AG08395 (cell line): ENCODE measurements at places on chromosomes 1 and 21.
A peak's percentile ranks its signal among the peaks of the same experiment; 100 is the strongest.

DNA sequence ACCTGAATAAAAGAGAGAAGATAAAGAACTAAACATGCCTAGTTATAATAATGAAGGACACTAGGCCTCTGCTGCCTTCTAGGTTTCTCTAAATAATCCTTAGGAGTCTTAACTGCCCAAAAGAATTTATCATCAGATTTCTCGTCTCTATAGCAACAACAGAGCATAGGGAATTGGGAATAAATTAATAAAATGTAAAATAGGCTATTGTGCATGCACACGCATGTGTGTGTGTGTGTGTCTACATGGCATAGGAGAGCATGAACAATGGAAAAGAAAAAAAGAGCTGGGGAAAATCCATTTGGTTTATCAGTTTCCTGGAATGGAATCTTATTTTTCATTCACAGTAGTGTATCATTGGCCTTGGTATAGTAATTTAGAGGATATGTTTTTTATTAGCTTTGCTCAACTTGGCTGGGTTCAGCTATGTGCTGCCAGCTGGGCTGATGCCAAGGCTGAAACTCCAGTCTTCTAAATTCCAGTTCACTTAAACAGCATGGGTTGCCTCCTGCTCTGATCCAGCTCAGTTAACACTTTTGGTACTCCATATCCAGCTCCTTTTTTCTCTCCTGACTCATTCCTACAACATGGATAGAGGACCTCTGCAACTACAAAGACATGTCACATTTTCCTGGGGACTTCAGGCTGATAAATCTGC, 80.6 kb upstream of the SLFNL1 start:
- peak; percentile 90 for DNase-seq

DNA sequence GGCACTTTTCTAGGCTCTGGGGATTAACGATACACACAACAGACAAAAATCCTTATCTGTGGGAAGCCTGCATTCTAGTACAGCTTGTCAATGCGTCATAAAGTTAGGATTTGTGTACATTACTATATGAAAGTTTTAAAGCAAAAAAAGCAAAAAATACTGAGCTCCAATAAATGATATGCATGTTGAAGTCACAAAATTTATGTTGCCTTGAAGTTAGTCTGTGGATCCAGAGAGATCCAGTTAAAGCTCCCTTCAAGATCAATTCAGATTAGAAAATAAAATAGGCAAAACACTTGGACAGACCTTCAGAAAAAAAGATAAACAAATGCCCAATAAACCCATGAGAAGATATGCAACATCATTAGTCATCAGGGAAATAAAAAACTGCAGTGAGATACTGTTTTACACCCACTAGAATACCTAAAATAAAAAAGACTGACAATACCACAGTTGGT, 33.1 kb upstream of the KCNQ4 start:
- DNase-seq, result no peak

DNA sequence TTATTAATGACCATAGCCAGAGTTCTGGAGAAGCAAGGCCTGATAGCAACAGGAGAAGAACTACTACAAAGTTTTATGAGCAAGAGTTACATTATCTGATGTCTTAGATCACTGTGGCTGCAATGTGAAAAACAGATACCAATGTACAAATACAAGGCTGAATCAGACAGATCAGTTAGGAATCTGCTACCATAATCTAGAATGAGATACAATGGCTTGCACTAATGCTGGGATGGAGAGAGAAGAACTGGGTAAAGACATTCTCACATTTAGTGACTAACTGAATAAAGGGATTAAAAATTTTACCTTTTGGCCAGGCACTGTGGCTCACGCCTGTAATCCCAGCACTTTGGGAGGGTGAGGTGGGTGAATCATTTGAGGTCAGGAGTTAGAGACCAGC, 41.3 kb downstream of the ARID4B start:
- DNase-seq, result peak; percentile 6

DNA sequence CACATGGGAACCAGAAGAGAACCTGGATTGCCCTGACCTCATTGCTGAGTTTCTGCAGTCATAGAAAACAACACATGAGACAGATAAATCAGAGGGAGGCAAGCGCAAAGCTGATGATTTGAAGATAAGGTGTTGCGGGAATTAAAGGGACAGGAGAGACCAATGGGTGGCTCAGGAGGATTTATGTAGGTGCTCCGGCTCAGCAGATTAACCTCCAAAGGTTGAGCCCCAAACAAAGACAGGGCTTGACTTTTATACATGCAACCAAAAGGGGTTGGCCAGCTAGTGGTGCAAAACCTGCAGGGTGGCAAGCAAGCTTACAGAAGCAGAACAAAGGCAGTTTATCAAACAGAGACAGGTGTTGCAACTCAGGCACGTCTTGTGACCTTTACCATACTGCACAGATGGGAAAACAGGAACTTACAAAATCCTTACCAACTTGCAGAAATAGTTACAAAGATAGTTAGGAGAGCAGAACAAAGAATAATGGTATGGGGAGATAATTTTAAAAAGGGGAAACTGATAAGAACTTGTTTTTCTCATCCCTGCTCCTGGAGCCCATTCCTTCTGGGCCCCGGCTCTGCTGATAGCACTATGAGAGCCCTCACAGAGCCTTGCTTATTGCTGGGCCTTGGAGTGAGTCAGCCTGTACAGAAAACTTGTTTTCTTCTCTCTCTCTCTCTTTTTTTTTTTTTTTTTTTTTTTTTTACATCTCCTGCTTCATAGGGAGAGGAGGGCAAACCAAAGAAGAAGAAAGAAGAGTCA, 93.6 kb downstream of the SNRPE start:
- DNase-seq, result no peak

GRCh38 chr1:247326411-247327130, 5.1 kb downstream of the ZNF496 start:
- no peak for DNase-seq

- DNase-seq, result no peak
These were observed 31.1 kb downstream of the TMCO4 start for GRCh38 chr1:19768353-19769210.

DNA sequence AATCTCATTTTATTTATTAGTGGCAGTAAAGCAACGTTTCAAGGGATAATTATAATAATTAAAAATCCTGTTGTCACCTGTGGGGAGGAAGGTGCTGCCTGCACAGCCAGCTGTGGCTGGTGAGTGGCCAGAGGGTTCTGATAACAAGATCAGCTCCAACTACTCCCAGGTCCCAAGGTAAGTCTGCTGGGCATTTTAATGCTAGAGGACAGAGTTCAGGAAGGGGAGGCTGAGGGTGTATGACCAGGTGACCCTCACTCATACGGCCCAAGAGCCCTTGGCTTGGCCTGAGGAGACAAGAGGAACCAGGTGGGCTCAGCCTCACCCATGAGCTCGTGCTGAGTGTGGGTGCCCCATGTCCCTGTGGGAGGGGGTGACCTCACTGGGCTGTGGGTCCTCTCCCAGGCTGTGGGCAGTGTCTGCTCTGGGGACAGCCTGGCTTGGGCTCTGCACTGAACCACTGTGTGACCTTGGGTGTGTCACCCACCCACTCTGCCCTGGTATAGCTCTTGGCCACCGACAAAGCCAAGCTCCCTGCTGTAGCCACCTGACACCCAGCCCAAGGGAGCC, 223.8 kb downstream of the PTPRU start:
- no peak for DNase-seq

GRCh38 chr1:176017722-176018121, 189.4 kb downstream of the COP1 start:
- DNase-seq, result no peak

- no peak for DNase-seq
These were observed 40.5 kb upstream of the ITPKB start for GRCh38 chr1:226779561-226779960.

DNA sequence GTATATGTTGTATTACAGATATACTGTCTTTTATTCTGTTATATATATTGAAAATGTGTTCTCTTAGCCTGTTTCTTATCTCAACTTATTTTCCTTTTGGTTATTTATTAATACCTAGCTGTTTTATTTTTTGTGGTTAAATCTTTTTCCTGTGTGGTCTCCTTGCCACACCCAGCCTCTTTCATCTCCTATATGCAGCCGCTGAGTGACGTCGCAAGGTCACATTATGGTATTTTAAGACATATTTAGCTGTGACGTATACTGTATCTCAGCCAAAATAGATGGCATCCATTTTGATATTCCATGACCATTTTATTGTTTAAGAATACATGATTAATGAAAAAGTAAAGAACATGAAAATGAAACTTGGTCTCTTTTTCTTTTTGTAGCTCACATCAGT, 29.1 kb downstream of the CENPF start:
- no peak for DNase-seq

DNA sequence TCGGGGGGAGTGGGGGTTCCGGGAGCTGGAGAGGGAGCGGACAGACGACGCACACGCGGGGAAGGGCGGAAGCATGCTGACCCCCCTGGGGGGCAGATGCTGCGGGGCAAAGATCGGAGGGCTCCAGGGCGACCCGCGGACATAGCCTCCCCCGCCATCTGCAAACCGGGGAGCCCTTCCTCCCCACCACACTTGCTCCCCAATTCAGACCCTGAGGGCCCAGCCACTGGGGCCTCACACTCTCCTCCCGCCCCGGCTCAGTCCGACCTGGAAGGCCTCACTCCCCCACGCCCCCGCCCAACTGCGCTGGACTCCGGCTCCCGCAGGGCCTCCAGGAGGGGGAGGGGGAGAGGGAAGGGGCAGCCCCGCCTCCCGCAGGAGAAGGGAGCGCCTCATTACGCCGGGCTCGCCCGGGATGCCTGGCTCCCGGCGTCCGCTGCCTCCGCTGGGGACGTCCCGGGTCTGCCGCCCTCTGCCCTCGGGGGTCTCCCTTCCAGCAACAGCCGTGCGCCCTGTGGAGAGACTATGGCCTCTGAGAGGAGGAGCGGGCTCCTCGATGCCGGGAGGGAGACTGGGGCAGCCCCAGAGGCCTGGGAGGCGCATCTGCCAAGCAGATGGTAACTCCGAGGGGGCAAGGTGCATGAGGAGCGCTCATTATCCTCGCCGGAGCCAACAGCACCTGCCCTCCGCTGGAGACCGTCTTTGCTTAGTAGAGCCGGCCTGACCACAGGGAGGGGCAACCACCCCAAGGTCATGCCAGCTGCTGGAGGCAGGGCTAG, 636 bp upstream of the CAMK2N1 start:
- DNase-seq, result peak; percentile 40

- DNase-seq, result peak; percentile 92
These were observed 23.8 kb downstream of the OTUD7B start for GRCh38 chr1:149986486-149987296.

- peak; percentile 48 for DNase-seq
These were observed 2.1 kb downstream of the GALNT2 start for GRCh38 chr1:230068952-230069684.

DNA sequence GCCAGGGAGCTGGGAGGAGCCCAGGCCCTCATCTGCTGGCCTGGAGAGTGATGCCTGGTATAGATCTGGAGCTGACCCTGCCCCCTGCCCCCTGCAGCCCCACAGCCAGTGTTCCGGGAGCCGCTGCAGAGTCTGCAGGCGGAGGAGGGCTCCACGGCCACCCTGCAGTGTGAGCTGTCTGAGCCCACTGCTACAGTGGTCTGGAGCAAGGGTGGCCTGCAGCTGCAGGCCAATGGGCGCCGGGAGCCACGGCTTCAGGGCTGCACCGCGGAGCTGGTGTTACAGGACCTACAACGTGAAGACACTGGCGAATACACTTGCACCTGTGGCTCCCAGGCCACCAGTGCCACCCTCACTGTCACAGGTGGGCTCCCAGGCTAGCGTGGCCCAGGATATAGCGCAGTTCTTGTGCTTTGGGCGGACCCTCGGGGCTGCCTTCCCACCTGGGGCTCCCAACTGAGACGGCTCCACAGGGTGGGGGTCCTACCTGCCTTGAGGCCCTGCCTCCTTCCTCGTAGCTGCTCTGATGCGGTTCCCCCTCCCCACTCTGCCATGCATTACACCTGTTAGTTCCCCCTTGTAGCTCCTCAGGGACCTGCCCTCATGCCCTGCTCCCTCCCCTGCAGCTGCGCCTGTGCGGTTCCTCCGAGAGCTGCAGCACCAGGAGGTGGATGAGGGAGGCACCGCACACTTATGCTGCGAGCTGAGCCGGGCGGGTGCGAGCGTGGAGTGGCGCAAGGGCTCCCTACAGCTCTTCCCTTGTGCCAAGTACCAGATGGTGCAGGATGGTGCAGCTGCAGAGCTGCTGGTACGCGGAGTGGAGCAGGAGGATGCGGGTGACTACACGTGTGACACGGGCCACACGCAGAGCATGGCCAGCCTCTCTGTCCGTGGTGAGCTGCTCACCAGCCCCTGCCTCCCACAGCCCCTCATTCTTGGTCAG, 98.7 kb downstream of the OBSCN start:
- no peak for DNase-seq

DNA sequence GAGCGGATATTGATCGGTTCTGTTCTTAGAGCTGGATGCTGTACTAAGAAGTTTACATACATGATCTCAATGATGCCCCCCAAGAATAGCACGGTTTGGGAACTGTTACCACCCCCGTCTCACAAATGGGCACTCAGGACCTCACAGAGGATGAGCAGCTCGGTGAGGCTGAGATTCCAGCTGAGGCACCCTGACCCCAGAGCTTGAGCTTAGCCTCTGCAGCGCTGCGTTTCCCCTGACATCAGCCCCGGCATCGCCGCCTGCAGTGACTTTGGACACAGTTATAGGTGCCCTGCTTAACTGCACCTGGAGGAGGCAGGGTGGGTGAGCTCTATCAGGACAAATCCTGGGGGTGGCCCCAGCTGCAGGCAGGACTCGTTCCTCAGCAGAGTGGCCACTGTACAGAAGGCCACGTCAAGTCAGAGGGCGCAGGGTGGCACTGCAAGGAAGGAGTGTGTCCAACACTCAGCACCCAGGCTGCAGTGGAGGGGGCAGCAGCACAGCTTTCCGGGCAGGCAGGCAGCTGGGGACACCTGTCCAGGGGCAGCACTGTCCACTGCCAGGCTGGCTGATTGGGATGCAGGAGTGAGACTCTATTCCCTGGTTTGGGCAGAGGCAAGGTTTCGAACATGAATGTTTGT, 65.8 kb upstream of the ABCG1 start:
- no peak for DNase-seq

GRCh38 chr21:43767984-43768867, 7.9 kb downstream of the CSTB start:
- peak; percentile 61 for DNase-seq

DNA sequence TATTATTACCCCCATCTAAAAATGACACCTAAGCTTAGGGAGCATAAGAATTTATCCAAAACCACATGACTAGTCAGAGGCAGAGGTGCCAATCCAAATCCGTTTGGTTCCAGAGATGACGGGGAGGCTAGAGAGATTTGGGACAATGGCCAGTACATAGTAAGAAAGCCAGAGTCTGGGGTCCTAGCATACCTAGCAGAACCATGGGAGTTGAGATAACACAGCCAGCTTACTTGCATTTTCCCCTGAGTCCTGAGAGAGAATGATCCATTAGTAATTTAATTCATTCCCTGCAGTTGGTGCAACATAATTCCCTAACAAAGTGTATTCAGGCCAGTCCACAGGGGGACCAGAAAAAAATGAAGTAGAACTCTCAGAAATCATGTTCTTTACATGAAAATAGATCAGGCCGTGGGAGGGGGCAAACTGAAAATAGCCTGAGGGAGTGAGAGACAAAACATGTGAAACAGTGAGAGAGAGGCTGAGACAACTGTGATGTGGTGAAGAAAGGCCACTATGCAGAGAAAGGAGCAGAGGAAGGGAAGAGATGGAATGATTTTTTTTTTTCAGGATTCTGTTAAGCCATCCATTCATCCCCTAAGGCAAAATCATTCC, 243.3 kb downstream of the BRINP2 start:
- no peak for DNase-seq

- no peak for DNase-seq
These were observed 106.9 kb downstream of the ZNF281 start for GRCh38 chr1:200302921-200303290.
